Astrocyte (in vitro differentiated cells and primary cell): ENCODE measurements at places on chromosomes 12 and 14. TPM values are rescaled to one million over a fixed set of nuclear protein-coding genes. Genes with fewer than 3 reads are reported as not detected.

DNA sequence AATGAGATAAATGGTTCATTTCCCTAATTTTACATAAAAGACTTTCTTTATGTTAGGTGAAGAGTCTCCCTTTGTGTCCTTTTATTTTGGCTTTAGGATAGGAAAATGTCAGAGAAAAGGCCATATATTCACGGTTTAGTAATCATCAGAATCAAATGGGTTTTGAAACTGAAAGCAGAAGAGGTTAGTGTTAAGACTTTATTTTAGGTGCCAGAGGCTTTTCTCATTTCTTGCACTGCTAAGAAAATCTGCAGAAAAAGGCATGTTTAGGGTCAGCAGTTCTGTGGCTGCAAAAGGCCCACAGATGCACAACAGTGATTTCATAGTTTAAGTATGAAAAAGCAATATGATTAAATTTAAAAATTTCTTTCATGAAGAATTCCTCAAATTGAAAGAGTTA, 80.4 kb upstream of the SINHCAF start:
- no peak for DNase-seq

Gene RIPK3
- total RNA-seq: 0.58 and 0.95 TPM in 2 replicates

DNA sequence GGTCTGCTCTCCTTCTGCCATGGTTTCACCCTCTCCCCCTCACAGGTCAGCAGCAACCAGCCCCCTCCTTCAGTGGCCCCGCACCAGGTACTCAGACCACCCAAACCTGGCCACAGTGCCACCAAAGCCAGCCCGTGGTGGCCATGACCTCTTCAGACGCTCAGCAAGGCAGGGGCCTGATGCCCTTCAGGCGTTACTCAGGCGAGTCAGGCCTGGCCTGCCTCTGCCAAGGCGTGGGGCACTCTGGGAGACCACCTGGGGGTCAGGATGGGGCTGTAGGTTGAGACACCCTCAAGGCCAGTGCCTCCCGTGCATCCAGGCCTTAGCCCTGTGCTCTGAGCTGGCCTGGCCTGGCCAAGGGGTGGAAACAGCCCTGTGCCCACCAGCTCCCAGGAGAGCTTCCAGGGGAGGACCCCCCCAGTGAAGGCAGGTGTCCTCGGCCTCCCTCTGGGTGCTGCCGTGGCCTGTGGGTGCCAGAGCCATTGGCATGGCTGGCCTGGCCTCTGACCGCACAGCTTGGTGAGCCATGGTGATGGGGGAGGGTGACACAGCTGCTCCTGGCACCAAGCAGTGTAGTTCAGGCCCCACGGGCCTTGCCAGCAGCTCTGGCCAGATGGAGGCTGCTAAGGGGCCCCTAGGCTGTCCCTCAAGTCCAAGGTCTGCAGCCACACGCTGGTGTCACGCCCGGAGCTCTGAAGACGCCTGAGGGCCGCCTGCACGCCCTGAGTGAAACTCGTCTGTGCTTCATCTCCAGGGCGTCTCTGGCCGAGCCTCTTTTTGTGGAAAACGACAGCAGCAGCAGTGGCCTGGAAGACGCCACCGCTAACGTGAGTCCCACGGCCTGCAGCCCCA, 15.1 kb downstream of the XRCC3 start:
- no peak for DNase-seq

DNA sequence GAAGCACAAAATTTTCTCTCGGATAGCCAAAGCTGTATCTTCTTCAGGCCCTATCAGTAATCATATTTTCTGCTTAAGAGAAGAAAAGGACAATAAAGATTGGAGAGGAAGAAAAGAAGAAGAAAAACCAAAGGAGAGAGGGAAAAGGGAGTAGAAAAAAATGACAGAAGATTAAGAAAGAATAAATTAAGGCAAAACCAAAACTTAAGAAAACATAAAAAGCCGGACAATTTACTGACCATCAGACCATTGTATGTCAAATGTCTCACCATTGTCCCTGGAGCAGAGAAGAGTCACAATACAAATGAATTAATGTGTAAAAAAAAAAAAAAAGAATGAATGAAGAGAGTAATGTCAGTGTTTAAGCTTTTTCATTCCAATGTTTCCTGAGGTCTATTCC, 1274.8 kb downstream of the FSCB start:
- no peak for DNase-seq

DNA sequence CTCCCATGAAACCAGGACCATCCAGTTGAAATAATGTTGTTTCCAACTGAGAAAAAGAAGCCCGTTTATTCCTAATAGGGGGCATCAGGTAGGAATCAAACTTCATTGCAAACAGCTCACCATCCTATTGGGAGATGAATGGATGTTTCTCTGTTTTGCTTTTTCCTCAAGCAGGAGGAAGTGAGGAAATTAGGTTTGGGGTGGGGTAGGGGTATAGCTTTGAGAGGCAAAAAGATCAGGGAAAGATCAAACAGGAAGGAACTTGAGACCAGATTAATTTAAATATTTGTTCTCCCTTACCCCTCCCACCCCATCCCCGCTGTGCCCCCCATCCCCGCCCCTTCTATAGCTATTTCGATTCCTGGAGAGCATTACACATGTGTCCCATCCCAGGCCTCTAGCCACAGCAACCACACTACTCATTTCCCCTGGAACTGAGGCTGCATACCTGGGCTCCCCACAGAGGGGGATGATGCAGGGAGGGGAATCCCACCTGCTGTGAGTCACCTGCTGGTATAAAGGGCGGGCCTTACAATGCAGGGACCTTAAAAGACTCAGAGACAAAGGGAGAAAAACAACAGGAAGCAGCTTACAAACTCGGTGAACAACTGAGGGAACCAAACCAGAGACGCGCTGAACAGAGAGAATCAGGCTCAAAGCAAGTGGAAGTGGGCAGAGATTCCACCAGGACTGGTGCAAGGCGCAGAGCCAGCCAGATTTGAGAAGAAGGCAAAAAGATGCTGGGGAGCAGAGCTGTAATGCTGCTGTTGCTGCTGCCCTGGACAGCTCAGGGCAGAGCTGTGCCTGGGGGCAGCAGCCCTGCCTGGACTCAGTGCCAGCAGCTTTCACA, at the start of gene IL23A:
IL23A (plus strand) TSS at position 577 of the 850 bp plus-strand sequence; CDS start at position 738, 161 bp downstream.
- peak; percentile 60 for DNase-seq

Gene PLEKHD1
- total RNA-seq: 0.05 and 0.14 TPM in 2 replicates

DNA sequence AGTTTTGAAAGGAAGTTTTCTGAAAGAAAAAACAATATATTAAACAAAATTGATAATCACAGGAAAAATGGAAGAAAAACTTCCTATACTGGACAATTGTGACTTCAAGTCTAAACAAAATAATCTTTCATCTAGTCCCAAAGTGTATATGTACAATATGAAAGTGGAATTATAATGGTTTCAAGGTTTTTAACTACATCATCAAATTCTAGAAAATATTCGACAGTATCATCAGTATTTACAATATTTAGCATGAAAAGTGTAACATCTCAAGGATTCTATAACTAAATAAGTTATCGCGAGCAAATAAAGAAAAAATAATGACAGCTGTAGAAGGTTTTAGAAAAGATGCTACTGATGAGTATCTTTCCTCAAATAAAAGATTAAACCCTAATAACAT, 310.9 kb upstream of the LRFN5 start:
- no peak for DNase-seq

DNA sequence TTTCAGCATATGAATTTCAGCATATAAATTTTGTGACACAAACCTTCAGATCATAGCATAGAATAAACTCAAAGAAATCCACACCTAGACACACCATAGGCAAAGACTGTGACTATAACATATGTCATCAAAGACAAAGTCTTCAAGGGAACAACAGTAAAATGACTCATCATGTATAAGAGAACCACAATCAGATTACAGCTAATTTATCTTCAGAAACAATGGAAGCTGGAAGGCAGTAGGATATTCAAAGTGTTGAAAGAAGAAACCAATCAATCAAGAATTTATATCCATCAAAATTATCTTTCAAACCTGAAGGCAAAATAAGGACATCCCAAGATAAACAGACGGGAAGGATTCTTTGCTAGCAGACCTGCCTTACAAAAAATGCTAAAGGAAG, 29.0 kb downstream of the DLK1 start:
- DNase-seq: peak; percentile 65

DNA sequence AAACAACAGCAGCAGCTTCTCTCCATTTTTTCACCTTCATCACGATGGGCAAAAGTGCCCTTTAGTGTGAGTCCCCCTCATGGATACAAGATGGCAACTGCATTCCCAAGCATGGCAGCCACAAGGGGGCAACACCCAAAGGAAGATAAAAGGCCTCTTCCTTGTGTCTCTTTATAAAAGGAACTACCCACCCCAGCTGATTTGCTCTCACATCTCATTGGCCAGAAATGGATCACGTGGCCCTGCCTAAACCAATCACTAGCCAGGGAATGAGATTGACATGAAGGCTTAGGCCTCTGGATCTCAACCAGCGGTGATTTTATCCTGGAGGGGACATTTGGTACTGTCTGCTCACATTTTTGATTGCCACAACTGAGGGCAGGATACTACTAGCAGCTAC, 21.9 kb upstream of the IFT81 start:
- peak; percentile 56 for DNase-seq

DNA sequence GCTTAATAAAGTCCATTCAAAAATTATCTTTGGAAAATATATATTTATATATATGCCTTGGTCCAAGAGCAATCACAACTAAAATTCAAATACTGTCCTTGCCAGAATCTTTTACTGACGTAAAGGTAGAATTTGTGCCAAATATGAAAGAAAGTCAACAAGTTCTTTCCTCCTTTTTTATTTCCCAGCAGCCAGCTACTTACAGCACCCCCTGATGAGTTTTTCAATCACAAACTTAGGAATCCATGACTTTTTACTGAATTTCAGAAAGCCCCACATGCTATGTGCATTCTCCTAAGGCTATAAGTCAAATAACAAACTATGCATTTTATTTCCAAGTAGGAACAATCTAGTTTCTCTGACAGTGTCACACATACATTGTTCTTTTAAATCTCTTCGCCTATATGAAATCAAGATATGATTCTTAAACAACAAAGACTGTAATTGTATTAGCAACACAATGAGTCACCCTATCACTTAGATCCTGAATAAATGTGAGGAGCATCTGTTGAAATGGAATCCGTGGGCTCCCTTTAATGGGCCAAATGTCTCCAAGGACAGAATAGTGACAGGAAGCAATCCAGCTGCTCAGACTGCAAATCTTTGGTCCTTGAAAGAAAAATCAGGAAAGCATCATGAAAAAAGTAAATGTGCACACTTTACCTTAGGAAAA, 271.4 kb downstream of the DUSP6 start:
- DNase-seq: no peak

DNA sequence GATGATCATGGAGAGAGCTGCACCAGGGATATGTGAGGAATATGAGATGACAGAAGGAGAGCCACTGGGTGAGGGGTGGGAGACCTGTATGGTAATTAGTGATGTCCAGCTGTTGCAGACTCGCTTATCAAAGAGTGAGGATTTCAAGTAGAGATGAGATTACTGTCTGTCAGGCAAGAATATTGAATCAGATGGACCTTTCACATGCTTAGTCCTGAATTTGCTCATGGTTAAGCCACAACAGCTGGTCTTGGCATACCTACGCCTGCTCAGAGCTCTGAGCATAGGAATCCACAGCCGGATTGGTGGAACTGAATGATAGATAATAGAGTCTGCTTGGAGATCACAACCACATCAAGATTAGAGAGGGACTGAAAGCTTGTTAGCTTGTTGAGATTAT, 115.2 kb upstream of the ARHGAP5 start:
- no peak for DNase-seq

- no peak for DNase-seq
Measured at GRCh38 chr12:95339086-95339788, 121.6 kb downstream of the VEZT start.

DNA sequence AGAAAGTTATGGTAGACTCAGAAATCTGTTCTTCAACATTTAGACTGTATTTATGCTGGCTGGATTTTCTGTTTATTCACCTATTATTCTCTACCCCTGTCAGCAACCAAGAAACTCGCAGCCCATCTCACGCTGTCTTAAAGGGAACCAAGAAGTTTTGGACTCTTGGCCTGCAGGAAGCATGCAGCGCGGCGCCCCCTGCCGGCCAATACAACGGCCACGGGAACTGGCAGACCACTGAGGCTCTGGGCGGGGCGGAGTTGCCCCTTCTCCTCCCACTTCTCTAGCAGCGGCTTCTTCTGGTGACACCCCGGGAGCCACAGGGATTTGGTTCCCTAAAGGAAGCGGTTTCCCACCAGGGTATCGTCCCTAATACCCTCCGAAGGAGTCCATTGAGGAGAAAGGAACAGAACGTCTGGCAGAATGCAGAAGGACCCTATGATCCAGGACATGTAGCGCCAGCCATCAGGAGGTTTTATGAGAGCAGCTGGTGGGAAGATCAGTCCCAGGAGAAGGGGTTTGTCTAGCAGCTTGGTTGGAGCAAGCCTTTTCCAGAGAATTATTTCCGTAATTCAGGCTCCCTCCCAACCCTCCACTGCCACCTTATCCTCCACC, 21.0 kb upstream of the RNASE2 start:
- DNase-seq: no peak

Gene DLK1
- total RNA-seq: 1.3 and 2.7 TPM in 2 replicates

GRCh38 chr12:68497702-68498101, 113.0 kb upstream of the RAP1B start:
- DNase-seq: peak; percentile 100

DNA sequence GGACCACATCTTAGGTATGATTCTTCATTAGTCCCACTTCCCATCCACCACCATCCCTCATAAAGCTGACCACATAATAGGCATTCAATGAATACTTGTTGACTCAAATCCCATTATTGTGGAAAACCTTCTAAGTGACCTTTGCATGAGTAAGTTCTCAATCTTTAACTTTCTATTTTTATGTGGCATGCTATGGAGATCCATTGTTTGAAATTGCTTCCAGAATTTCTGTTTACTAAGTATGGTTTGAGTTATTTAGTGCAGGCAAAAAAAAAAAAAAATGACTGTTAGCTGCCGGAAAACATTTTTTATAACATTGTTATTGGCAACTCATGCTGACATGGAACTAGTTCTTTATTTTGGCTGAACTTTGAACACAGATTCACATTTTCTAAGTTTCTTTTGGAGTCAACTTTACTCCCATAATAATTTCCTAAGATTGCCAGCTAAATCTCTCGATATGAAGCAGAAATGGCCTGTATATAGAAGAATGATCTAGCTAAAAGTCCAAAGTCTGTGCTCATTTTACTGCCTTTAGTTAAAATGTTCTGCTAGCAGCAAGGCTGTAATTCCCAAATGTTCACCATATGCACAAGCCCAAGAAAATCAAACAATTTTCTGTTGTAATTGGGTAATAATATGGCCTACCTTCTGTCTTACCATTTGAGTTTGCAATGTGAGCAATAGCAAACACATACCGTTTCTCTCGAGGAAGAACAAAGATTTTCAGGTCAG, 77.9 kb downstream of the PTGER2 start:
- peak; percentile 85 for DNase-seq

DNA sequence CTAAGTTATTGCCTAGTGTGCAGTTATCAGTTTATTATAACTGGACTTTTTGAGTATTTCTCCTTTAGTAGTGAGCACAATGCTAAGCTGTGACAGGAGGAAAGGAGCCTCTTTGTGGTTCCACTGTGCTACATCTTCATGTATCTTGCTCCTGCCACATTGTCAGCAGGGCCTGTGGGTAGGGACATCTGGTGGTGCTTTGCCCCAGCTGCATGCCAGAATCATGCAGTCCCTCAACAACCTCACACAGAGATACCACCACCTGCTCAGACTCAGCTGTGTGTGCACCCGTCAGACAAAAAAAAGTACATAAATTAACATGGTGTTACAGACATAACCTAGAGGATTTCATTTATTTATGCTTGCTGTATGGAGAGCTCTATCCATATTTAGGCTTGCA, 51.1 kb downstream of the MIS18BP1 start:
- peak; percentile 27 for DNase-seq

GRCh38 chr14:64112867-64113678, 181.1 kb downstream of the ESR2 start:
- DNase-seq: no peak

GRCh38 chr14:57909626-57910025, 43.7 kb upstream of the SLC35F4 start:
- DNase-seq: no peak
